ENCODE measurements at places on chromosomes 1 and 21. TPM values are rescaled to one million over a fixed set of nuclear protein-coding genes. Genes with fewer than 3 reads are reported as not detected.

The MMP23B gene
- 5.7 TPM for polyA plus RNA-seq

The ZNF672 gene
- polyA plus RNA-seq = 13.9 TPM

- DNase-seq = no peak
Measured at GRCh38 chr1:36126797-36127500, 1.9 kb upstream of the COL8A2 start.

DNA sequence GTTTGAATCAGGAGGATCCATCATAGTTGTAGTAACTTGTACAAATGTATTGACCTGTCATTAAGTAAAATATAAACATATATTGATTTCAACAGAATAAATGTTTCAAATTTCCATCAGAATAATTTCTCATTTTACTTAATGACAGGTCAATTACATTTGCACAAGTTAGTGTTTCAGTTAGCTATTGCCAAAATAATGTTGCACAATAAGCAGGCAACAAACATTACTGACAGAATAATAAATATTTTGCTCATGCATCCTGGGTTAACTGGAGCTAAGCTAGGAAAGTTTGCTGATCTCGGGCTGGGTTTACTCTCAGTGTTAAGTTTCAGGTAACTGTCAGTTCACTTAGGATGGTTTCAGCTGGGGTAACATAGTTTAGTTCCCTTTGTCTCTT, 822.4 kb downstream of the KCNT2 start:
- no peak for DNase-seq

DNA sequence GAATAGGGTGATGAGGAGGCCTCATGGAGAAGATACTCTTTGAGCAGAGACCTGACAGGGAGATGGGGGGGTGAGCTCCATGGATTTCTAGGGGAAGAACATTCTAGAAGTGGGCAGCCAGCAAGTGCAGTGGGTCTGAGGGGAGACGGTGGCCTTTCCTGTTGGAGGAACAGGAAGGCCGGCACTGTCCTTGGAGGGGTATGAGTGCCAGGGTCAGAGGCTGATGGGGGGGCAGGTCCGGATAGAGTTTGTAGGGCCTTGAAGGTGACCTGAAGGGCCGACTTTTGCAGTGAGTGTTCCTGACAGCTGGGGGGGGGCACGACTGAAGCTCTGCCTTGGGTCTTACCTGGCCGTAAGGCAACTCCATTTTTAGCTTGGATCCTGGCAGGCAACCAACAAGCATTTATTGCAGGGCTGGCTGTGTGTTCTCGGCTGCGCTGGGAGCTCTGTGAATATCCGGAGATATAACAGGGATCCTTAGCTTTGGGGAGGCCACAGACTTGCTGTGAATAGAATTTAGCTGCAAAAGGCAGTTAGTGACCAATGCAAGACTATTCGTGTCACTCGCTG, 130.6 kb downstream of the MRPS6 start:
- no peak for DNase-seq

DNA sequence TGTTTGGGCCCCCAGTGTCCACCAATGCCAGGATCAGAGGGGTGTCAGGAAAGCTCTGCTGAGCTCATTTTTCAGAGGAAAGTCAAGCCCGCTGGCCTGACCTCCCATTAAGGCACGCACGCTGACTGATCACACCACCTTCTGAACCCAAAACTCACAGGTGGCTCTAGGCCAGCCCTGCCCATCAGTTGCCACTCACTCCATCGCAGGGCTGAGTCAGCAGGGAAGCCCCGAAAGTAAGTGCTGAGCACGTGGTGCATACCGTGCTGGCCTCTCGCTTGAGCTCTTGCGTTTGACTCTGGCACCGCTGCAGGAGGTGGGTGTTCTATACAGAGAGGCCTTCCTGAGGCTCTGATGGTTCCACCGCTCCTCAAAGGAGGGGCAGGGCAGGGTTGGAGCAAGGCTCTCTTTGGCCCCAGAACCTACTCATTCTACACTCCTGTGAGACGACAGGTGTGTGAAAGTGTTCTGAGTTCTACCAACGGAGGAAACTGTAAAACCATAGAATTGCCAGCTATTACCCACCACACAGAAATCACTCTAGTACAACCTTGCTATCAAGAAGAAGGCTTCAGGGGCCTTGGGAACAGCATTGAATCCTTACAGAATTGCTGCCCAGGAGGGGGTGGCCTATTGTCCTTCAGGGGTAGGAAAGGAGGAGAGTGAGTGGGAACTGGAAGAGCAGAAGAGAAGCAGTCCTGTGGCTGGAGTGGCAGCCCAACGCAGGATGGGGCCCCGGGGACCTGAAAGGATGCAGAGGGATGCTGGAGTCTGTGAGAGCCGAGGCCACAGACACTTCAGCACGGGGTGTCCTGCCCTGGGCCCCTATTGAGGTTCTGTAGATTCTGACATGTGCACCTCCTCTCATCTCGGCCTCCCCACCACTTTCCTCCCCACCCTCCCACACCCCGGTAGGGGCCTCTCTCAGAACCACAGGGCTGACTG, 214.7 kb upstream of the EDN2 start:
- no peak for DNase-seq

DNA sequence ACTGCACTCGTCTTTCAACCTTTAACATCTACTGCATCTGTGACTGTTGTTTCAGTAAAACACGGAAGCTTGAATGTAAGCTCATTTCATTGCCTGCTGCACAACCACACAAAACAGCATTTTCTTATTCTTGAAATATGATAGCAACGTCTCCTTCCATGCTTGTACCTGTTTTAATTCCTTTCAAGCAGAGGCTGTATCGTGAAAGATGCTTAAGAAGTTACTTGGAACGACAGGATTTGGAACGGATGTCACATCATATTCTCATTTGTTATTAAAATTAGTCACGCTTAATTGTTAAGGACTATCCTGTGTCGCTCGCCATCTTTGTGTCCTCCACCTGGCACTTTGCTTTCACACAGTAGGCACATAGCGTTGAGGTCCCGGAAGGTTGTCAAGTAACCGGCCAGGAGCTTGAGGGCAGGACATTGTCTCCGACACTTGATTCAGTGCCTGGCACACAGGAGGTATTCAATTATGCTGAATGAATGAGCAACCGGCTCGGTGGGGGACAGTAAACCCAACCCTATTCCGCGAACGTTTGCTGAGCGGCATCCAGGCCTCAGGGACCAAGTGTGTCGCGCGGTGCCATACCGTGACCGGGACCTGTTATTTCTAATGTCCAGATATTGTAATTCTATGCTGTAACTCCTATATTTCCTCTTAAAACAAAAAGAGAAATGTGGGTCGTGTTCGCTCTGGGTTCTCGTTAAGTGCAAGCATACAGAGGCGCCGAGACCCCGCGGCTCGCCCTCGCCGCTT, 499 bp upstream of the SH3GLB1 start:
- no peak for DNase-seq

- no peak for DNase-seq
Measured at GRCh38 chr1:41487126-41488039, 2.9 kb upstream of the EDN2 start.

DNA sequence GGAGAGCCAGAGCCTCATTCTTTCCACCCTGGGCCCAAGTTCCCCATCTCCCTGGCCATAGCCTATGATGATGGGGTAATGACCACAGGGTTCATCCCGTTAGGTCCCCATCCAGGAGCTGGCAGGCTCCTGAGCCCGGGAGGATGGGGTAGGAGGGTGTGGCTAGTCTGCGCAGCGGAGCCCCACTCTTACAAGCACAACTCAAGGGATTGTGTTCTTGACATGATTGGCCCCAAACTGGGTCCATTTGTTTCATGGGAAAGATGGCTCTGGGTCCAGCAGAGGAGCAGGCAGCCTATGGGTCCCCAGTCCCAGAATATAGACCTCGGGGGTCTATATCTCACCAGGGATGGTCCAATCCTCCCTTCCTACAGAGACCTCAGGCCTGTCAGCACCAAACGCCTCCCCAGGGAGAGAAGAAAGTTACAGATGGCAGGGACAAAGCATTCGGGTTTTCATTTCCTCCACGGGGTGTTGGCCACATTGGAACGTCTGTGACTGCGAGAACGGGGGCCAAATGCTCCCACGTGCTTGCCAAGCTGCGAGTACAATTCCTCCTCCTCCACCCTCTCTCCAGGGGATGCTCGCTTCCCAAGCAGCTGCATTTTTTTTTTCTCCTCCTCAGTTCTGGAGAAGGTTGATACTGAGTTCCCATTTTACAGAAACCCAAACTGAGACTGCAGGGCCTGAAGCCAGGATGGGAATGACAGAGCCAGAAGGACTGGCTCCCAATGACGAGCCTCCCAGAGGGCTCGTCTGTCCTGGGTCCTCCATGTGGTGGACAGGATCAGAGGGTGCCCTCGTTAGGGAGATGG, 71.0 kb downstream of the DHRS3 start:
- DNase-seq = no peak

DNA sequence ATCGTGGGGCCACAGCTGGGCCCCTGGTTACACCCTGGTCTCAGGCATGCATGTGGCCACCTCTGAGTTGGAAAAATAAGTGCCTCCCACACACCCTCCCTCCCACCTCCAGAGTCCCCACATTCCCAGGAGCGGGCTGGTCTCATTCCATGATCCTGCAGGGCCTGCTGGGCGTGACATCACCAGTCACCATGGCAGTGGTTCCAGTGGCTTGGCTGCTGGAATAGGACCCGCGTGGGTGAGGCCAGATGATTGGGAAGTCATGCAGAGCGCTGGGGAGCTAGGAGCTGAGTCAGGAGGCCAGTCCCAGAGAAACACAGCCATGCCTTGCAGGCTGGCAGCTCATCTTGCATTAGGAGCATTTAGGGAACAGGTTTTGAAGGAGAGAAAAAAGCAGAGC, 125.4 kb upstream of the TMEM51 start:
- DNase-seq = peak; percentile 74

- no peak for DNase-seq
Measured at GRCh38 chr1:29397256-29397590, 160.9 kb downstream of the PTPRU start.

DNA sequence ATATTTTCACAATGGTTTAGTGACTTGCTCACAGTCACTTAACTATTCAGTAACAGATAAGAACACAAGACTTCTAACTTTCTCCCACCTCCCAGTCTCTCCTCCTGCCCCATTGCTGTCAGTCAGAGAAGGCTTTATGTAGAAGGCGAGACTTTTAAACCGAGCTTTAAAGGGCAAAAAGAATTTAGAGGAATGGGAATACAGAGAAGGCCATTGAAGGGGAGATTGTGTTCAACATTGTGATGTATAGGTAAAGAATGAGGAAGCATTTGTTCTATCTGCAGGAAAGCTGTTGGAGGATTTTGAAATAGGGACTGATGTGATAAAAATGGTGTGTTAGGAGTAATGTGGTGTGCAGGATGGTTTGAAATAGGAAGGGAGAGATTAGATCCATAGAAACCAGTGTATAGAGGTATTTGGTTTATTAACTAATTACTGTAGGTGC, 7.3 kb downstream of the POU2F1 start:
- DNase-seq = no peak

DNA sequence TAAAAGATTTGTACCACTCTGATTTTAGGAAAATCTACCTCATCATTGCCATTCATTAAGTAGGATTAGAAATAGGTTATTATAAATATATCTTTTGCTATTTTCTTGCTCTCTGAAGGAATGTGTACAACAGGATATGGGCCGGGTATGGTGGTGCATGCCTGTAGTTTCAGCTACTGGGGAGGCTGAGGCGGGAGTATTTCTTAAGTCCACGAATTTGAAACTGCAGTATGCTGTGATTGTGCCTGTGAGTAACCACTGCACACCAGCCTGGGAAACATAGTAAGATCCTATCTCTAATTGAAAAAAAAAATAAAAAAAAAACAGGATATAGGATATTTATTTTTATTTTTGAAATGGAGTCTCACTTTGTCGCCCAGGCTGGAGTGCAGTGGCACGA, 50.0 kb downstream of the CLIC4 start:
- DNase-seq = no peak

DNA sequence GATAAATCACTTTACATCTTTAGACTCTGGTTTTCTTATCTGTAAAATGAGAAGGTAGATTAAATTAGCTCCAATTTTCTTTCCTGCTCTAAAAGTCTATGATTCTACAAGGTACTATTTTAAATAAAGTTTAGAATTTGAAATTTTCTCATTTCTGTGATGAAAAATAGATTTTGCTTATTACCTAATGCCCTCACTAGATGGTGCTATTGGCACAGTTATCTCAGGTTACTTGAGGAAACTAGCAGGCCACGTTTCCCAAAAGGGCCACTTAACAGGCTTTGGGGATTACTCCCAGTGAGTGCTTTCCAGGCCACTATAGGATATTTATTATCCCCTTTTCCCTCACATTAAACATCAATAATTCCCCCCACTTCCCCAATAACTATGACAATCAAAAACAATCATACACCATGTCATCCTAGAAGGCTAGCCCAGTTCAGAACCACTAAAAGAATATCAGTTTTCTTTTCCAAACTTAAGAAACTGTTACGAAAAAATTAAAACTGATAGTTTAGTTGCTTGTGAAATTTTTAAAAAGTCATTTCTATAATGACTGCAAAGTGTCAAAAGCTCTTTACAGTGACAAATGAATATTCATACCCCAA, 30.6 kb downstream of the OMA1 start:
- DNase-seq = peak; percentile 10

All from BJ (cell line).